ENCODE measurements at places on chromosomes 6 and 20.

GRCh38 chr6:79269877-79270276, 35.4 kb upstream of the HMGN3 start:
- DNase-seq, result no peak

DNA sequence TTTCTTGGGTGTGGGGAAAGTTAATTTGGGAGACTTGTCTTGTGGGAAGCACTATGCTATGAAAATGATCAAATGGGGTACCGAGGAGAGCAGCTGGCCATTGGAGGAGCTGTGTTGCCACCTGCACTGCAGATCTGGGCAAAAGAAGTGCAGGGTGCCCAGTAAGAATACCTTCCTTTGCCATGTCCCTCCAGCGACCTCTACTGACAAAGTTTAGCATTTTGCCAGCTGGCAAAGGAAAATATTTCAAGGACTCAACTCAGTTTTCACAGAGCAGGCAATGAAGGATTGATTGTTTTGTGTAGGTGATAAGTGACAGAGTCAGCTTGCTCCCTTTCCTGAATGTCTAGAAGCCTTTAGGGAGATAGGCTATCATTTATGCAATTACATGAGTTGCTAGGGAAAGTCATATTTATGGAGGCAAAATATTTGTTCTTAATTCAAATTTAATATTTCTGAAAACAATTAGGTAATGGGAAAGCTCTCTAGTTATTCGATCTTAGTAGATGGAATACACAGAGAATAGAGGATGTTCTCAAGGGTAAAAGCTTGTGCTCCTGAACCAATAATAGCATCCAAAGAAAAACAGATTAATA, 118.4 kb downstream of the FARS2 start:
- peak; percentile 25 for DNase-seq

DNA sequence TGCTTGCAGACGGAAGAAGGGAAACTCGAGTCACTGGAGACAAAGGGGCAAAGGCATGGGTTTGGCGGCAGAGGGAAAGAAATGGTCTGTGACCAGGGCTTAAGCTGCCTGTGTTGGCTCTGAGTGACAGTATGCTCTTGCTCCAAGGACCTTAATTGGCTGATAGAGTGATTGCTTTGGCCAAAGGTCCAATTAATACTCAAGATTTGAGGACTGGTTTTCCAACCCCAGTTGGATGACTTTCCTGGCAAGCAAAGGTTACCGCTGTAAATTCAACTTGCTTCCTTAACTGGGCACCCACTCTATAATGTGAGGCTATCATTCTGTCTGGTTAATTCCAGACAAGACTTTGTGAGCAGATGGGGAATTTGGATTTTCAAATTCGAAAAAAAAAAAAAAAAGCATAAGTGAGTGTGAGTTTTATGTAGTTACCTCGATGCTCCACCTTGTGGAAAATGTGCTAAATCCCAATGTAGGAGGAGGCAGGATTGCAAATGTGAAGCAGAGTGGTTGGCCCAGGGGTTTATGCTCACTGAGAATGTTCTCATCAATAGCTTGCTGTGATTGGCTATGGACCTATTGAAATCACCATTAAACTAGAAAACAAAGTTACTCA, 150.7 kb upstream of the GMDS start:
- DNase-seq, result peak; percentile 21

GRCh38 chr20:24835195-24835594, 113.9 kb upstream of the CST7 start:
- no peak for DNase-seq

GRCh38 chr6:35370785-35371493, 28.6 kb downstream of the PPARD start:
- DNase-seq, result peak; percentile 35

DNA sequence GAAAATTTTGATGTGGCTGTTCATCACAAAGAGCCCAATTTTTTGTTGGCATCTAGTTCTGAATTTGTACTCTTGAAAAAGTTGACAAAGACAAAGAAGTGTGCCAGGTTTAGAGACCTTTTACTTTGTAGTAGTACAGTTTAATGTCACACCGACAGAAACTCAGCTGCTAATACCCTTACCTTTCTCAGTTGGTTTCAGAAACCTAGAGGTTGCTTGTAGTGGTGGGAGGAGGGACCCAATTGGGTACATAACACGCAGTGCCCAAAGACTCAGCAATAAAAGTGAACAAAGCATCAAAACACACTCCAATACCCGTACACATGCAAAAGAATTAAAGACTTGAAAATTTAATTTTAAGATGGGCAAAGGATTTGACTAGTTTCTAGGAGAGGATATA, 203.7 kb downstream of the CDKAL1 start:
- no peak for DNase-seq

- DNase-seq, result no peak
Observed at GRCh38 chr6:45712786-45713185, 302.9 kb downstream of the CLIC5 start.

DNA sequence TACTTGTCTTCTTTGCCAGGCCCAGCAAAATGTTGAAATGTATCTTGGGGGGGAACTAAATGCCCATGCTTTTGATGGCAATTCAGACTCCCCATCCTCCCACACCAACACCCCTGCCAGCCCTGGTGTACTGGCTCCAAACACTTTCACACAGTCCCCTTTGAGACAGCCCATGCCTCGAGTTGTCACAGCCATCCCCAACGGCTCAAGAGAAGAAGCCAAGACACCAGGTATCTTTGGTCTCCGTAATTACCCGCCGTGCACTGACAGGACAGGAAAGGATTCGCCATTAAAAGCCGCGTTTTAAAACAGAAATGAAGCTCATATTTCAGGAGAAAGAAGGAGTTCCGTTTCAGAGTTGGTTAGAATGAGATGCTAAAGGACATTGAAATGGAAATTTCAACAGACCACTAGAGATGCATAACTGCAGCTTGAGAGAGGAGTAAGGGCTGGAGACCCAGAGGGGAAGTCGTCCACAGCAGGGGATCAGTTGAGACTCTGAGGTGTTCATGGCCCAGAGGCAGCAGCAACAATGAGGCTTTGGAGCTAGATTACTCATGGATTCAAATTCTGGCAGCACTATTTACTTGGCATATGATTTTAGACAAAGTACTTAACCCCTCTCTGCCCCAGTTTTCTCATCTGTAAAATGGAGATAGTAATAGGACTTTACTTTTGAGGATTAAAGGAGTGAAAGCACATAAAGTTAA, 63.5 kb upstream of the ADGRF1 start:
- DNase-seq, result no peak

DNA sequence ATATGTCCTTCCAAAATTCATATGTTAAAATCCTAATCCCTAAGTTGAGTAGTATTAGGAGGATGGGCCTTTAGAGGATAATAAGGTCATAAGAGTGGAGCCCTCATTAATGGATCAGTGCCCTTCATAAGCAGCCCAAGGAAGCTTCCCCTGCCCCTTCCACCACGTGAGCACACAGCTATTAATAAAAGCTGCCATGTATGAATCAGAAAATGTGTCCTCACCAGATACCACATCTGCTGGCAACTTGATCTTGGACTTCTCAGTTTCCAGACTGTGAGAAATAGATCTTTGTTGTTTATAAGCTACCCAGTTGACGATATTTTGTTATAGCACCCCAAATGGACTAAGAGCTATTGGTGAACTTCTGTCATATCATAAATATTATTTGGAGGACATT, 207.7 kb upstream of the HDDC2 start:
- DNase-seq, result no peak

- DNase-seq, result peak; percentile 27
Observed at GRCh38 chr6:1610497-1611321, 994 bp downstream of the FOXC1 start.

GRCh38 chr20:59124296-59125029, 39.2 kb upstream of the ZNF831 start:
- no peak for DNase-seq

GRCh38 chr6:137155830-137156229, 17.6 kb downstream of the IL22RA2 start:
- peak; percentile 65 for DNase-seq

GRCh38 chr20:41334443-41335421, 5.9 kb upstream of the LPIN3 start:
- no peak for DNase-seq

- no peak for DNase-seq
Observed at GRCh38 chr20:13202565-13202964, 18.5 kb upstream of the ISM1 start.

DNA sequence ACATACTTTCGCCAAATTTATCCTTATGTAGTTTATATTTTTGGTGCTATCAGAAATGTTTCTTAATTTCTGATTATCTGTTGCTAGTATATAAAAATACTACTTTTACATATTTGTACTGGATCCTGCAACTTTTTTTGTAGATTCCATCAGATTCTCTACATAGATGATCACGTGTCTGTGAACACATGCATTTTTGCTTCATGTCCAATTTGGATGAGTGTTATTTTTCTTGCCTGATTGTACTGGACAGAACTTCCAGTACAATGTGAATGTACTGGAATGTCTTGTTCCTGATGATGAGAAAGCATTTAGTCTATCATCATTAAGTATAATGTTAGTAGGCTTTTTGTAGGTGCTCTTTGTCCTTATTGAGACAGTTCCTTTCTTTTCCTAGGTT, 25.0 kb upstream of the SSR1 start:
- no peak for DNase-seq

GRCh38 chr6:112187736-112188135, 66.6 kb downstream of the LAMA4 start:
- no peak for DNase-seq

DNA sequence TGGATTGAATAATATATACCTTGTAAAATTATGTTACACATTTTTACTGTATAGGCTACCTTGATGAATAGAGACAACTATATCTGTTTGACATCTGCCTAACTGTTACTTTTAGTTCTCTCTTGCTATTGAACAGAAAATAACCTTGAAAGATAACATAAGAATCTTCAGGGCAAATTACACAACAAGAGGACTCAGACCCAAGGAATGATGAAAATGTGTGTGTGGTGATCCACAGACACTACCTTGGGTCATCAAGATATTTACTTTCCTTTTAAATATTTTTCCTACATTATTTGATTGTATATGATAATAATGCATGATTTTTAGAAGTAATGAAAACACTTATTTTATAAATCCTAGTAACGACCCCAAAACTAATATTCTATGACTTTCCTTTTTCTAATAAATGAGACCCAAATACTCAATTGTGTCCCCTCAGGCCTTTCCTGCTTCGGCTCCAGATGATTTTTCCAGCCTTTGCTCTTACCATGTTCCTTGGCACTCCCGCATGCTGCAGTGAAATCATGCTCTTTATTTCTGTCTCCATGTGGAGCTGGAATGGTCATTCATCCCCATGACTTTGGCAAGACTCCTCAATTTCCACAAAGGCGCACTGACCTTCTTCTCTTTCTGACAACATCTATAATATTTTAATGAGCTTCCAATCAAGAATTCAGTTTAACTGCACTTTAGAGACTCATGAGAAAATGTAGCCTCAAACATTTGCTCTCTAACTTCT, 187.6 kb downstream of the EPM2A start:
- no peak for DNase-seq

GRCh38 chr20:47723322-47723721, 62.0 kb downstream of the SULF2 start:
- DNase-seq, result no peak

DNA sequence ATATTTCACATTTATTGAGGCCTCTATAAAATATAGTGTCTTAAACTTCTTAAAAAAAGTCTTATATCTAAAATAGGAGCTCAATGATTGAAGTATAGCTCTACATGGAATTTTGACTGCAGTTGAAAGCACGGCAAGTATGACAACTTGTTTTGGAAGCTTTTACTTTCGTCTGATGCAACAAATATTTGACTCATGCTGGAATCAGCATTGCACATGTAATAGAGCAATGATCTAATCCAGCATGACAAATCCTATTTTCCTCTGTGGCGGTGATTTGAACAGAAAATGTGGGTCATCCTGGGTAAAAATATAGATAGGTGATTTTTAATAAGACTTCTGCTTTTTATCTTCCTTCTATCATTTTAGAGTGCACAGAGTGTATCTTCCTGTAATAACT, 111.6 kb downstream of the TINAG start:
- DNase-seq, result peak; percentile 85

DNA sequence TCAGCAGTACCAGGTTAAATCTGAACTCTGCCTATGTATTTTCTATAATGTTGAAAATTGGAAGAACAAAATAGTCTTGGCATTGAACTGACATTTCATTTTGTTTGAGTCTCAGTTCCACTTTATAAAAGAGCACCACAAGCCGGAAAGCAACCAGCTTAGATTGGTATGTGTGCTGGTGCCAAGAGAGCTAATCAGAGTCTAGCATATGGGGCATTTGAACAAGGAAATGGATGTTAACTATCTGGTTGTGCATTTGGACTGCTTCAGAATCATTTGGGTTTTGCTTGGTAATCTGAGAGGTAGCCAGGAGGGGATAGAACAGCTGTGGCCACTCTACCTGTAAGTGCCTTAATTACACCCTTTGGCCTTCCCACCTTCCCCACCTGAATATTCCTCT, 184.8 kb downstream of the GRIK2 start:
- DNase-seq, result no peak

- no peak for DNase-seq
Observed at GRCh38 chr20:5085380-5085779, 34.4 kb downstream of the PCNA start.

DNA sequence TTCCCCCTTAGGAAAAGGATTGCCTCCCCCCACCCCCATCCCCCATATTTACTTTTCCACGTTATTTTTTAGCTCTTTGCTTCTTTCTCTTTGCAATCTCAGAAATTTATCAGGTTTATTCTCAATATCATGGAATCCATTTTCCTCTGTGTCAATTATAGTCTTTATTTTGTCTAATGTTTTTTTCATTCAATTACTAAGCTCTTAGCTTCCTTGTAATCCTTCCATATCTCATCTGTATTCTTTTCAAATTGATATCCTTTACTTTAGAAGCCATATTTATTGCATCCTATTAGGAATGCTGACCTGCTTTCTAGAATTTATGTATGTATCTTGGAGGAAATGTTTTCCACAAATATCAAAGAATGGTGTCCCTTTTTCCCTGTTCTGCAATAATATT, 39.3 kb downstream of the TMC2 start:
- no peak for DNase-seq

DNA sequence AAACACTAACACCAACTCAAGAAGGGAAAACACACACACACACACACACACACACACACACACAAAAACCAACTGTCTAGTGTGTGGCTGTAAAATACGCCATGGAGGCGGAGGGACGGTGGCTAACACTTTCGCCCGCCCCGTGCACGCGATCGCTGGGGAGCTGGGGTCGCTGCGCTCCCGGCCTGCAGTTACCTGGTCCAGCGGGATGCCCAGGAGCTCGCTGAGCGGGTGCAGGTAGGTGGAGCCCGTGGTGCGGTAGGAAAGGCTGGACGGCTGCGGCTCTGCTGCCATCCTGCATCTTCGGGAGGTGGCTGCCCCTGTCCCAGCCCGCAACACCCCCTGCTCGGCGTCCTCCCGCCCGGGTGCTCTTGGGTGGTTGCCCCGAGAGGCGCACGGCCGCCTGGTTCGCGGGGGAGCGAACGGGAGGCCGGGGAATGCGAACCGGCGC, 303 bp downstream of the MBOAT1 start:
- DNase-seq, result peak; percentile 27
